Neural crest cell (in vitro differentiated cells): ENCODE measurements at places on chromosomes 6 and 20.

DNA sequence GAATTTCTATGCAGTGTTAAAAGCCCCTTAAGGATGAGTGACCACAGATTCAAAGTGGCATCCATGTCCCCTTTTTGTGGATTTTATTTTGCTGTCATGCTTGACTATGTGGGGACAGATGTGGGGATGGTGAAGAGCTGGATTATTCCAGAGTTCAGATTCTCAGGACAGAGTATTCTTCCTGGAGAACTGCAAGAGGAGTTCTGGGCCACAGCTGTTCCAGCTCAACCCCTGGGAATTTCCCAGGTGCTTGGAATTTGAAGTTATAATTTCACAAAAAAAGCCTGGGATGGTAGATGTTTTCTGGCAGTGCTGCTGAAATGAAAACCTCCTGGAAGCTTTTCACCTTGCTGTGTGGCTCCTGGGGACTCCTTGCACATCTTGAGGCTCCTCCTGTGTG lies 671.8 kb upstream of the MARCKS start:
- DNase-seq, result no peak

DNA sequence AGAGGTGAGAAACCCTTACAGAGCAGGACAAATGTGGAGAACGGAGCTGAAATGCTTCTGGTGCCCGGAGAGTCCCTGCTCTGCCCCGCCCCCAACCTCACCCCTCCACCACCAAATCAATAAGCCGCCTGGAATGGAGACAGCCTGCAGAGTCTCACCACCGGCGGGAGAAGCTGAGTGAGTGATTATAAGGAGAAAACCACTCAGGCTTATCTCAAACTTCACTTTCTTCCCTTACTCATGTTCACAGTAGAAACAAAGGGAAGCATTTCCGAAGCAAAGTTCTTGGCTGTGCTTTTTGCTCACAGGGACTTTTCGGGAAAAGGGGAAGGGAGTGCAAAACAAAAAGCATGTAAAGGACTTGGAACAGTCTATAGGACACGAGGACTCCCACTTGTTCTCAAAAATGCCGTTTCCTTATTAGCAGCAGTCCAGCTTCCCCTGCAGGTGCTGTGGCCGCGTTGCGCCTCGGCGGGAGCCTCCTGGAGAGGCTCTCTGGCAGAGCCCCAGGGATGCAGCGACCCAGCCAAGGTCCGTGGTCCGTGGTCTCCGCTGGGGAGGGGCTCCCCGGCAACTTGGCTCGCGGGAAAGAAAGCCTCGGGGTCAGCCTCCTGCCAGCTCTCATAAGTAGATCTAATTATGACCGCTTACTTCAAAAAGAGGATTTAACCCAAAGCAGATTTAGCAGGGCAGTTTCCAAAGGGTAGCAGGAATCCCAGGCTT lies 64.8 kb upstream of the TMEM30A start:
- DNase-seq, result peak; percentile 40

DNA sequence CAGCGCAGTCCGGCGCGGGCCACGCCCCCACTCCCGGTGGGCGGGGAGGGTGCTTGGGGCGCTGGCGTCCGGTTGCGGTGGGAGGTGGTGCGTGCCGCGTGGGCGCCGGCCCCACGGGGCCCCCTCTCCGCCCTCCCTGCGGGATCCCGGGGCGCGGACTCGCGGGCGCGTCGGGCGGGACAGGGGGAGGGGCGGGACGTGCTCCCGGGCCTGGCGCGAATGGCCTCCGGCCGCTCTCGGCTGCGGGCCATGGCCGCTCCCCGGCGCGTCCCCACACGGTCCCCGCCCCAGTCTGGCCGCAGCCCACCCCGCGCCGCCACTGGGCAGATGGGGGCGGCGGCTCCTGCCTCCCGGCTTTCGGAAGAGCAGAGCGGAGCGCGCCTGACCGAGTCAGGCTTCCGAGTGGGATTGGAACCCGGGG lies 771 bp upstream of the PPP1R3G start:
- no peak for DNase-seq

DNA sequence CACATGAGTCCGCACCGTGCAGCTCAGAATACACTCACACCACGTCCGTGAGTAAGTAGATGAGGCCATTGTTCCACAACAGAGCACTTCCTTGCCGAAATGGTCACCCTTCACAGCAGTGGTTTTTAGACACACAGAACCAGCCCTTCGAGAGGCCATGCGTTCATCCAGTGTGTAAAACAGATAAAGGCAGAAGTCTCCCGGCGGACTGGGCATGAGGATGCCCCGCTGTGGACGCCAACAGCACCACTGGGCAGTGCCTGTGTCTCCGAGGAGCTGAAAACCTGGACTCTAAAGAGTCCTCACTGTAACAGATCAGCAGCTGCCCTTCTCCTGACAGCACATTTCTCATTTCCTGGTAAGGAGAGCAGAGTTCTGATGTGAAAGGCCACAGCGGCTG lies 75.2 kb downstream of the WDR27 start:
- DNase-seq, result no peak

DNA sequence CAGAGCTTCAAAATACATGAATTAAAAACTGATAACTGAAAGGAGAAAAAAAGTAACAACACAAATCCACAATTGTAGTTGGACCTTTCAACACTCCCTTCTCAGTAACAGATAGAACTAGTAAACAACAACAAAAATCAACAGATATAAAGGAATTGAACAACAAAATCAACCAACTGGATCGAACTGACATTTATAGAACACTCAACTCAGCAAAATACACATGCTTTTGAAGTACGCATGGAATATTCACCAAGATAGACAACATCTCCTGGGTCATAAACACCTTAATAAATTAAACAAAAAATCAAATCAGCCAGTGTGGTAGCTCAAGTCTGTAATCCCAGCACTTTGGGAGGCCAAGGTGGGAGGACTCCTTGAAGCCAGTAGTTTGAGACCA lies 63.3 kb downstream of the ILRUN start:
- DNase-seq, result no peak
